Activated CD8-positive, alpha-beta T cell treated with anti-CD3 and anti-CD28 coated beads for 36 hours (primary cell): ENCODE measurements at places on chromosomes 6 and 20. TPM values are rescaled to one million over a fixed set of nuclear protein-coding genes. Genes with fewer than 3 reads are reported as not detected.

The FUT9 gene
- not detected for total RNA-seq

- no peak for DNase-seq
These were observed 100.0 kb downstream of the VEGFA start for GRCh38 chr6:43869792-43870659.

- no peak for DNase-seq
These were observed 9.4 kb upstream of the RAET1E start for GRCh38 chr6:149907317-149907716.

DNA sequence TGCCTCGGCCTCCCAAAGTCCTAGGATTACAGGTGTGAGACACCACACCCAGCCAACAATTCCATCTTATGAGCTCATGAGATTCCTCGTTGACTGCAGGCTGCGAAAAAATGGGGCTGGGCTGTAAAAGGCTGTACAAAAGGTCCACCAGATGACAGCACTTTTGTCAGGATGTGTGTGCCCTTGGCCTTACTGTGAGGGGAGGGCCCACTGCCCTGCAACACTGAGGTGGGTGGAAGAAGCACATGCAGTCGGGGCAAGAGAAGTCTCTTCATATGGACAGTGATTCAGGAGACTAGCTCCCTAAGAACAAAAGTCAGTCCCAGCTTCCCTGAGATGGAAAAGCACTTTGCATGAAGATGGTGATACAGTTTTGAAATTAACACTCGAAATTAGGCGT, 50.5 kb downstream of the KCTD20 start:
- no peak for DNase-seq
